Activated gamma-delta T cell (primary cell): ENCODE measurements at places on chromosomes 2 and 18.

GRCh38 chr18:40152859-40153258 lies 1802.2 kb upstream of the PIK3C3 start:
- no peak for DNase-seq

GRCh38 chr2:5696404-5696944 lies 4.3 kb downstream of the SOX11 start:
- DNase-seq, result no peak

GRCh38 chr2:240646900-240647502 lies 21.7 kb downstream of the GPR35 start:
- no peak for DNase-seq

DNA sequence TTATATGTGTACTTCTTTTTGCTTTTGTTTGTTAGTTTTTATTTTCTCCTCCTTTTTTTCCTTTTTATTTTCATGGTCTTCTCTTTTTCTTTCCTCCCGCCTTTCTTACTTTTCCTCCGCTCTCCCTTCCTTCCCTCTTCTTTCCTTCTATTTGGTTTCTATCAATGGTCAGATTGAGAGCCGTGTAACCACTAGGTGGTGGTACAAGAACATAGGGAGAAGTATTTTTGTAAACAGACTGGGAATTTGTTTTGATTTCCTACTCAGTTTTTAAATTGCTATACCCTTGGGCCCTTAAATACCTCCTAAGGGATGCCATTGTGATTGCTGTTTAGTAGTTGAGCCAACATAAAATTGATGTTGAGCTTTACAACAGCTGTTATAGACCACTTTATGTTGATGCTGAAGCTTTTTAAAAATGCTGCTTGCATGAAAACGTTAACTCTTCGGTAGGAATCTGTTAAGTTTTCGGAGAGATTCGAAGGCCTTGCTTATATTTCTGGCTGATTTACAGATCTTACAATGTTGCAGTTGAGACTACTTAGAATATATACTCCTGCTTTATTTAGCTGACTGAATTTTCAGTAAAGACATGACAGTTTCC lies 124.2 kb downstream of the UBE2E3 start:
- no peak for DNase-seq

DNA sequence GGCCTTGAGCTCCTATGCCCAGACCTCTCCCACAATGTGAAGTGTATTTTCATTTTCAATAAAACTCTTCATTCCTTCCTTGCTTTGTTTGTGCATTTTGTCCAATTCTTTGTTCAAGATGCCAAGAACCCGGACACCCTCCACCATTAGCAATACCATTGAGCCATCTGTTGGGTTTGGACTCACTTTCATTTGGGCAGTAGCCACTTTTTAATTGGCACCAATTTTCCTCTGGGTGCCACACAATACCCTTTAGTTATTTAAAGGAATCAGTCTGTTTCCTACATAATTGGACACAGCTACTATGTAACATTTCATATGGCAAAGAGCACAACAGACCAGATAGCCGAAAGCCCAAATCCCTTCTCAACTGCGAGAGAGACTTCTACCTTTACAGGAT lies 22.5 kb upstream of the SLC35G4 start:
- no peak for DNase-seq

- no peak for DNase-seq
Observed at GRCh38 chr2:71240794-71241193, 13.9 kb upstream of the PAIP2B start.

GRCh38 chr18:45286431-45286830 lies 328.8 kb upstream of the SLC14A2 start:
- no peak for DNase-seq

GRCh38 chr2:191797500-191797899 lies 49.4 kb downstream of the CAVIN2 start:
- DNase-seq, result no peak

DNA sequence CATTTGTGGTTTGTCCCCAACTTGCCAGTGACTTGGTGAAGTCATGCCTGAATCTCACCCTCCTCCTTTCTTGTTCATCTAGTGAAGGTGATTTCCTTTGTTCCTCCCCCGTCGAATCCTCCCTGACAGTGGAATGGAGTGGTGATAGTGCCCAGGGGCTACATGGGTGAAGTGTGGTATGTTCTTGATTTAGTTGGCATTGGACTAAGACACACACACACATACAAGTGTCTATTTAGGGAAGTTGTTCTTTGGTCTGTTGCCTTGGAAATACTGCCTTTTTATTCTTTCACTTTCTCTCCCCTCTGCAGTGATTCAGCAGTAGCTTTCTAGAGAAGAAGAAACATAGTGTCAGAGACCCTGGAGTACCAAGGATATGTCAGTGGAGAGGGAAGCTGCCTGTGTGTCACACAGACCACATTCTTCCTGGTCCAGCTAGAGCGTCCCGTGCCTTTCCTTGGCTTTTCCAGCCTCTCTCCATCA lies 10.9 kb downstream of the INPP4A start:
- no peak for DNase-seq

DNA sequence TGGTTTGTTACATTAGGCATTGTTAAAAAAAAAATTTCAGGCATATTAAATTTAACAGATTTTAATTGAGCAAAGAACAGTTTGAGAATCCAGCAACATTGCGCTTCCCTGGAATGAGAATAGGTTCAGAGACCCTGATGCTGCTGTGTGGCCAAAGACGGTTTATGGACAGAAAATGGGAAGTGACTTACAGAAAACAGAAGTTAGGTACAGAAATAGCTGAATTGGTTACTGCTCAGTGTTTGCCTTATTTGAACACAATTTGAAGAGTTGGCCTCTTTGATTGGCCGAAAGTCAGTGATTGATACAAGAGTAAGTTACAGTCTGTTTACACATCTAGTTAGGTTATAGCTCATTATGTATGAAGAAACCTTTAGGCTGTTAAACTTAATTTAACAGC lies 6.0 kb upstream of the NEDD4L start:
- DNase-seq, result no peak

GRCh38 chr2:49770919-49771318 lies 616.6 kb upstream of the FSHR start:
- DNase-seq, result no peak

- no peak for DNase-seq
Observed at GRCh38 chr2:217950401-217950871, 52.4 kb downstream of the TNS1 start.

- no peak for DNase-seq
Observed at GRCh38 chr2:176997792-176998169, 214.8 kb upstream of the HNRNPA3 start.

DNA sequence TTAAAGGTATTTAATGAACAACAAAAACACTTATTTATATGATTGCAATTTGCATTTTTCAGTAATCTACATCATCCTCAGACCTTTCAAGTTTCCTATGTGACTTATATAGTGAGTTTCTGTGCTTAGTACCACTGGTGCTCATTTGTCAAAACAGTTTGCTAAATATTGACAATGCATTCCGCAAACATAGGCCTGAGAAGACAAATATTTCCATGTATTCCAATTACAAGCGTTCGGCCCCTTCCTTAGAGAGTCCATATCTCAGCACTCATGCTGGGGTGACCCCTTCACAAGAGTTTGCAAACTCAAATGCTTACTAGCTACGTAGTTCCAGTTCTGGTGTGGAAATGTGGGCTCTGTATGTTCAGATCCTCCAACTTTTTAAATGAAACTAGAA lies 56.1 kb downstream of the SRD5A2 start:
- DNase-seq, result no peak

- no peak for DNase-seq
Observed at GRCh38 chr2:28357948-28358667, 34.5 kb upstream of the FOSL2 start.

GRCh38 chr2:159249990-159250715 lies 36.4 kb downstream of the WDSUB1 start:
- DNase-seq, result no peak

DNA sequence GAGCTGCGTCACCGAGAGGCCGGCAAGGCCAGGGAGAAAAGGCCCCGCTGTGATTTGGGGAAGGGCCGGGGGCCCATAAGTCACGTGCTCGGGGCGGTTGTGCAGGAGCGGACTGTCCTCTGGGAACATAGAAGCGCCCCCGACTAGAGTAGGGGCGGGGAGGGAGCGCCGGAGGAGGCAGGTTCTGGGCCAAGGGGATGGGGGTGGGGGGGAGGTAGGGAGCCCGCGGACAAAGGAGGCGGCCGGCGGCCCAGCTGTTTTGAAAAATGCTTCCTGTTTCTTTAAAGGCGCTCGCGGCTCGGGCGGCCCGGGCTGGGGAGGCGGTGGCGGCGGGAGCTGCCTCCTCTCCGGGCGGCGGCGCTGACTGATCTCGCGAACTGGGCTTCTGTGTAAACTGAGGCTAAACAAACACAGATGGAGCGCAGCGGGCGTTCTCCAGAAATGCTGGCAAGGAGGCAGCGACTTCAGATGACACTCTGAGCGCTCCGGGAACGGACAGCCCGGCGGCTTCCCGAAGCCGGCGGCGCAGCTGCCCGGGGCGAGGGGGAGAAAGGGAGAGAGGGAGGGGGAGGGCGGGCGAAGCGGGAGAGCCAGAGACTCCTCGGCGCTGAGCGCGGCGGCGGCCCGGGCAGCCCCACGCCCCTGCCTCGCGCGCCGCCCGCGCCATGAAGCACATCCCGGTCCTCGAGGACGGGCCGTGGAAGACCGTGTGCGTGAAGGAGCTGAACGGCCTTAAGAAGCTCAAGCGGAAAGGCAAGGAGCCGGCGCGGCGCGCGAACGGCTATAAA lies at the start of gene ATOH8:
Gene ATOH8, plus strand, starts transcription at position 467 of the 788 bp plus-strand sequence. Its CDS starts 199 bp downstream, at position 666.
- DNase-seq, result peak; percentile 20

DNA sequence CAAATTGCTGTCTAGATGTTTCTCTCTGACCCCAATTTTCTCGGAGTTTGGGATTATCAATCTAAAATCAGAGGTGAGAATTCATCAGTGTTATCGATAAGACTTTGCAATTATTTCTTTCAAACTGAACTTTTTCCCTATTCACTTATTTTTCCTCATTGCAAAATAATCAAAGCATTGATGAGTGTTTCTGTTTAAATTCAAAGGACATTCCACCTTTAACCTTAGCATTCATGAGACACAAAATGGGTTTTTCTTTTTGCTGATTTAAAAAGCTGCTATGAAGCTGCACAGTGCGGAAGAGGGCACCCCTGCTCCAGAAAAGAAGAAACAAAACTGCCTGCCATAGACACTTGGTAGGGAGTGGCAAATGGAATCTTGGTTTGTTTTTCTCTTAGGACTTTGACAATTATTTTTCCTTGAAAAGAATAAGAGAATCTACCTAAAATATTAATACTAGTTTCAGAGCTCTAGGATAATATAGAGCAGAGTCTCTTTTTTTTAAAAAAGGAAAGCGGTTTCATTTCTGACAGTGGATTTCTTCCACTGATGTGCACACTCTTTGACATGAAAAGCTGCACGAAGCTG lies 203.4 kb downstream of the TGIF1 start:
- DNase-seq, result no peak

GRCh38 chr2:234240917-234241316 lies 190.4 kb downstream of the SPP2 start:
- no peak for DNase-seq

DNA sequence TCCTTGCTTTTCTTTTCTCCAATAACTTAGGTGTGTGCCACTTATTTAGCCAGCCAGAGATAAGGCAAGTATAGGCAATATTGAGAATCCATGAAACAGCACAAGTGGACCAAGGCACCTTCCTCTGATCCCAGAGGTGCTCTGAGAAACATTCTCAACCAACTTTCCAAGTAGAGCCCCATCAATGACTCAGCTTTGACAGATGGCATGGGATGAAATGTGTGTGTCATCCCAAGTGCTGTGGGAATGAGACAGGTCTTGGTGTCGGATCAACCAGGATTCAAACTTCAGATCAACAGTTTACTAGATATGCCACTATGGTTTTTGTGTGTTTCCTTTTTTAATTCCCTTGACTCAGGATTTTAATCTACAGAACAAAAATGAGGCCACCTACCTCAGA lies 164.0 kb downstream of the GRB14 start:
- DNase-seq, result no peak

DNA sequence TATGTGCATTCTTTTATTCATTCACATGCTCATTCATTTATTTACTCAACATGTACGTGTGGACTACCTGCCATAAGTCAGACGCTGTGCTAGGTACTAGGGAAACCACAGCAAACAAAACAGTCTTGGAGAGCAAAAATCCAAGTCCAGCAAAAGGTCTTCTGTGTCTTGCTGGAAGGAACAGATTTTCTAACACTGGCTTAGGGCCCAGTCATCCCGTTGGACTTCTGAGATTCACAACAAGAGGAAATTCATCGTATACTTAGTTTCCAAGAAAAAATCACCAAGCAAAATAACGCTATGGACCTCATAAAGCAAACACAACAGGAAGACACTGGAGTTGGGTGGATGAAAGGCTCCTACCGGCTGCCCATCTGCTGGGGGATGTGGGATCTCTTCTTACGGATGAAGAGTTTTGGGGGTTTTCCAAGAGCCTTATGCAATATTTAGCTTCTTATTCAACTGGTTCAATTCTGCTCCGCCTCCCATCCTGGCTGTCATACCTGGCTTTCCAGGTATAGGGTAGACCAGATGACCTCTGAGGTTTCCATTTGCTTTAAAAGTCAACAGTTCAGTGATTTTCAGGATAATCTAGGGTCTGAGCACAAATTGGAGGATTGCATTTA lies 262.7 kb downstream of the HAUS1 start:
- DNase-seq, result no peak

DNA sequence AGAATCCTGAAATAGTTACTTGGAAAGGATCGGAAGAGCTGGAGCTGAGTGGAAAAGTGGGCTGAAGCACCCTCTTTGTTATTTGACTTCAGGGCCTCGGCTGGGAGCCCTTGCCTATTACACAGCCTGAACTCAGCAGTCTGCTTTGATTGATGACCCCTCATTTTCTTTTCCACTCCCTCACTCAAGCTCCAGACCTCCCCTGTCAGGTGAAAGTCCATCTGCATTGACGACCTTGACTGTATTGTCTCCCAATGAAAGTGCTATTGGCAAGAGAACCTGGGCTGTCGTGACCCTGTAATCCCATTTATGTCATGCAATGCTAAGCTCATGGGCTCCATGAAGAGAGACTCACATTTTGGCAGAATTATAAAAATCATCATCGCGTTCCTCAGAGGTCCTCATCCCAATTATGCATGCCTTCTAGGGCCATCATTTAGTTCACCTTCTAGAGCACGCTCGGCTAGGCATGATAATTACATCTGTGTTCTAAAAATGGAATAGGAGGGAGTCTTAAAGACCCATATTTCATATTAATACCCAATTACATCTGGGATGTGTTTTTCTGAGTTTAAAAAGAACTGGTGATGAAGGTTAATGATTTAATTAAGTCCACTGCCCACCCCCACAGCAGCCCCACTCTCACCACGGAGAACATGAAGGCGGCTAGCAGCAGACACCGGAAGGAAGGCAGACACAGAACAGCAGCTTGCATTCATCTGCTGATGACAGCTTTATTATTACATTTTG lies 472.5 kb downstream of the PID1 start:
- DNase-seq, result no peak
